Esophagus squamous epithelium (tissue), 5 donors: ENCODE measurements at places on chromosomes 4 and X.

GRCh38 chr4:128427832-128428366 lies 140.3 kb upstream of the PGRMC2 start:
- no peak for DNase-seq

DNA sequence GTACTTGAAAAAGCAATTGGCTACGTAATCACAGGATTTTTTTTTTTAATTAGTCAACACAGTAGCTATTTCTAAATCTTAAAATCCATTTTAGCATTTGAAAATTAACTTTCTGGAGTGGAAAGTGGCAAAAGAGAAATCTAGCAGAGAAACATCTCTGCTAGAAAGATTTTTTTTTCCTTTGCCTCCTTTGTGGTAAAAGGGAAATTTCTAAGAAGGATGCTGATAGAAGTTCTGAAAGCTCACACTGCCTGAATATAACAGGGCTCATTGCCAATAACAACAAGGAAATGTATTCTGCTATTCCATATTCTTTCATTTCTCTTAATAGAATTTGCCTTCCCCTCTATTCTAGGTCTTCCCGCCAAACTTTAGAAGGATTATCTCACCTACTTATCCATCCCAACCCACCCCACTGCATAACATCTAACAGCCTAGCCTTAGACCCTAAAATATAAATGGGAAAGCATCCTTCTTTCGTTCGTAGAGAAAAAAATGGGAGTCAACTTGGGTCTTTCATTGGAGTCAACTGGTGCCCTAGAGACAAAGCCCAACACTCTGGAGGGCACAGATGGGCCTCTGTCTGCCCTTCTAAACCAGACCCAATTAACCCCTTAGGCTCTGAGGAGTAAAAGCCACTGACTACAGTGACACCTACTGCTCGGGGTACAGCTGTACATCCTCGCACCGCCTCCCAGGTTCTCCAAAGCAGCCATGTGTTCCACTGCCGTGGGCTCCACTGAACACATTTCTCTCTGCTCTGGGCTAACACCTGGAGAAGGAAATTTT lies 103.9 kb downstream of the MAML3 start:
- no peak for DNase-seq

DNA sequence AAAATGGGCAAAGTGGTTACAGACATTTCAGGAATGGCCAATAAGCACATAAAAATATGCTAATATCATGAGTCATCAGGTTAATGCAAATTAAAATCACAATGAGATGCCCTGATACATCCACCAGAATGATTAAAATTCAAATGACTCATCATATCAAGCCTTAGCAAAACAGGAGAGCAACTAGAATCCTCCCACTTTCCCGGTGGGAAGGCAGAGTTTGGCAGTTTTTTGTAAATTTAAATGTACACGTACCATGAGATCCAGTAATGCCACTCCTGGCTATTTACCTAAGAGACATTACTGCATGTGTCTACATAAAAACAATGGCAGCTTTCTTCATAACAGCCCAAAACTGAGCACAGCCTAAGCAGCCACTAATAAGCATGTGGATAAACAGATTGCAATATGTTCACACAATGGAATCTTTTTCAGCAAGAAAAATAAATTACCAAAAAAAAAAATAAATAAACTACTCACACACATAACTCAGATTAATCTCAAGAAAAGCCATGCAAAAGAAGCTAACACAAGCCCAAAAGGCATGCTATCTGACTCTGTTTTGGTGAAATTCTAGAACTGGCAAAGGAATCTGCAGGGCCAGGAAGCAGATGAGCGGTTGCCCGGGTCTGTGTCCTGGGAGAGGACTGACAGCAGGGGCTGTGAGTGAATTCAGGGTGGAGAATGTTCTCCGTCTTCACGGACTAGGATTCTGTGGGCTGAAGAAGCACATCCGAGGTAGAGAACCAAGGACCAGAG lies 48.8 kb downstream of the AFAP1 start:
- no peak for DNase-seq

DNA sequence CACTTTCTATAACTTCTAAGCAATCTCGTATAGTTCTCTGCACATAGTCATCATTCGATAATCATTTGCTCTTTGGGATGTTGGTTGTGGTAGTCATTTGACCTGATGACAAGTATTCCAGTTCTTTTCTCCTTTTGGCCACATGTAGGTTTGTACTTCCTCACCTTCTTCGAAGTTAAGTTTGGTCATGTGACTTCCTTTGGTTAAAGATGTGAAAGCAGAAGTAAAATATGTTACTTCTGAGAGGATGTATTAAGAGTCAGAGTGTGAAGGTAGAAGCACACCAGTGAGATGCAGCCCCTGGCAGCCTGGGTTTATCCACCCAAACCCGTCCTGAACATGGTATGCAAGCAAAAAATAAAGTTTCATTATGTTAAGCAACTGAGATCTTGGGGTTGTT lies 48.9 kb upstream of the ZNF518B start:
- no peak for DNase-seq

DNA sequence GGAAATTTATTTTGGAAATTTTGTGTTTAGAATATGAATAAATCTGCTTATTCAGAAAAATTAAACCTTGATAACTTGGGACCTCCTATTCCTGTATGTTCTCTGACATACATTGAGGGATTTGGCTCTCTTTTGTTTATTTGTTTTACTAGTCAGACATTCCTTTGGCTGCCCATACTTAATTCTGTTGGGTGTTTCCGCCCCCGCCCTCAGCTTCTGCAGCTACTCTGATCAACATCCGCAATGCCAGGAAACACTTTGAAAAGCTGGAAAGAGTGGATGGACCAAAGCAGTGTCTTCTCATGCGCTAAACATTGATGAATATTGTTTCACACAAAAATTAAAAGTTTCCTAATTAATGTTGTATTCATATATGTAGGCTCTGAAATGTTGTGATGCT lies 40.5 kb downstream of the RRAGB start:
- DNase-seq = no peak

GRCh38 chr4:3107271-3107670 lies 32.8 kb downstream of the HTT start:
- DNase-seq = no peak

DNA sequence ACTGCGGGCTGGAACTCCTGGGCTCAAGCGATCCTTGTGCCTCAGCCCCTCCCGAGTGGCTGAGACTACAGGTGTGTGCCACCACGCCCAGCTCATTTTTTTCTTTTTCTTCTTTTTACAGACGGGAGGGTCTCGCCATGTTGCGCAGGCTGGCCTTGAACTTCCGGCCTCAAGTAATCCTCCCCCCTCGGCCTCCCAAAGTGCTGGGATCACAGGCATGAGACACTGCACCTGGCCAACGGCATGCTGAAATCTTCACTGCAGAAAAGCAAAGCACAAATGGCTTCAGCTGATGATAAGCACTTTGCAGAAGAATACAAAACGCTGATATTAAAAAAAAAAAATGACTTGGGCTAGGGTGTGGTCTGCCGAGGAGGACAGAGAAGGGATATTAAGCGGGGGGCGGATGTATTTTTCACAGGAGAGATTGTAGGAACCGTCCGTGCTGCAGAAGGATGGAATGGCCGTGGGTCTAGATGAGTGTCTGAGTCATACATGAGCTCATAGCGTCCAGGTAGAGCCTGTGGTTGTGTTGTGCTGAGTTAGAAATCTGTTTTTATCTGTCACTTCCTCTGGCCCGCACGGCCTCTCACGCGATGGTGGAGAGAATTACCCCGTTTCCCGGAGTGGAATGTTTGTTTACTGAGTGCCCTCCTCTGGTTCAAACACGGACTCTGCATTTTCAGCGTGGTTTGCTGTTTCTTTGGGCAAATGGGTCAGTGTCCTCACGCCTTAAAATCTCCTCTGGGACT lies 8.5 kb upstream of the AKAP17A start:
- no peak for DNase-seq

GRCh38 chrX:79156818-79157217 lies 12.3 kb downstream of the GPR174 start:
- no peak for DNase-seq

DNA sequence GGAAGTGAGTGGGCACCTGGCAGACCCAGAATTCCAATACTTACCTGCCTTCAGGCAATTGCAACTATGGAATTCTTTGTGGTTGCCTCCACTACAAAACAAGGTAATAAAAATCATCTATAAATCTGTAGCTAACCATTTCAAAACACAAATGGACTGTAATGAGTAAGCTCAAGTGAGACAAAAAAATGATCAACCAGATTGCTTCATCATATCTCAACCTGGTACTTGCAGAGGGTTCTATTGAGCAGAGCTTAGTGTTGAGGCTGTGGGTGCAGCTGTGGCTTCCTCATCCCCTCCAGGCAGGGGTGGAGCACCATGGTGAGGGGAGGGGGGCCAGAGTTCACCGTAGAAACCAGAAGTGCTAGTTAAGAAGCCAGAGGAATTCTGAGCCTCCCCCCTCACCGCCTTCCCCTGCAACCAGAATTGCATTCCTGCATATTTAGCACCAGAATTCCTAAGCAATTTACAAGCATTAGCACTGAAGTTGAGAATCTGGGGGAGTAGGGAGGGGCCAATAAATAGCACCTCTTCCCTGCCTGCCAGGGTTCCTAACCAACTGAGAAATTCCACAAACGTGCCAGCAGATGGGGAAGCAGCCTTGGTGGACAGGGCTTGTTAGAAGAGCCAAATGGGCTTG lies 11.5 kb downstream of the CTAG1A start:
- no peak for DNase-seq

DNA sequence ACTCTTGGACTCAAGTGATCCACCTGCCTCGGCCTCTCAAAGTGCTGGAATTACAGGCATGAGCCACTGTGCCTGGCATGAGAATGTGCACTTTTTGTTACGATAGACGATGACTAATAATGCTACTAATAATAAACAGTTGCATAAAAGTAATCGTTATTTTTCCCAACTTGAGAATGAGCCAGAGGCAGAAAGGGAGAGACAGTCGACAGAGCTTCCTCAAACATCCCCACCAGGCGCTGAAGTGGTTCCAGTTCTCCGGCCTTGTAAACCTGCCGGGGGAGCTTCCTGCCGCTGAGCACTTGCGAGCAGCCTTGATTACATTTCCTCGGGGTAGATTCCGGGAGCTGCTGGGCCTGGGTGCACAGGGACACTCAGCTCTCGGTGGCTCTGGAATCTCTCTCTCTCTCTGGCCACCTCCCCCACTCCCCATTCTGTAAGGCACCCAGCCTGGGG lies 8.9 kb upstream of the HTRA3 start:
- DNase-seq = no peak

DNA sequence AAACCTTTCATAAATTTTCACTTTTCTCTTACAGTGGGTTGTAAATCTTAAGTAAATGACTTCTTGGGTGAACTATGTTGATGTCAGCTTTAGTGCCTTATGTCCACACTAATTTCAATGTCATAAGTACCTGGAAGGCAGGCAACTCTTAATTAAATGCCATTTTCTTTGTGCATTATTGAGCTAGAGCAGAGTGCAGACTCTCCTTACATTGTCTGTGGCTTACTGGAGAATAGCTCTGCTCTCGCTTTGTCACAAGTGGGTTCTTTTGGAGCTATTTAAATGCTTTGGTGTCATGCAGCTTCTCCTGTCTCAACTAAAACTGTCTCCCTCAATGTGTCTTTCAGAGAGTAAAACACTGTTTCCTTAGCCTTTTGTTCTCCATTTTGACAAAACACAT lies 411.6 kb downstream of the STIM2 start:
- DNase-seq = no peak

DNA sequence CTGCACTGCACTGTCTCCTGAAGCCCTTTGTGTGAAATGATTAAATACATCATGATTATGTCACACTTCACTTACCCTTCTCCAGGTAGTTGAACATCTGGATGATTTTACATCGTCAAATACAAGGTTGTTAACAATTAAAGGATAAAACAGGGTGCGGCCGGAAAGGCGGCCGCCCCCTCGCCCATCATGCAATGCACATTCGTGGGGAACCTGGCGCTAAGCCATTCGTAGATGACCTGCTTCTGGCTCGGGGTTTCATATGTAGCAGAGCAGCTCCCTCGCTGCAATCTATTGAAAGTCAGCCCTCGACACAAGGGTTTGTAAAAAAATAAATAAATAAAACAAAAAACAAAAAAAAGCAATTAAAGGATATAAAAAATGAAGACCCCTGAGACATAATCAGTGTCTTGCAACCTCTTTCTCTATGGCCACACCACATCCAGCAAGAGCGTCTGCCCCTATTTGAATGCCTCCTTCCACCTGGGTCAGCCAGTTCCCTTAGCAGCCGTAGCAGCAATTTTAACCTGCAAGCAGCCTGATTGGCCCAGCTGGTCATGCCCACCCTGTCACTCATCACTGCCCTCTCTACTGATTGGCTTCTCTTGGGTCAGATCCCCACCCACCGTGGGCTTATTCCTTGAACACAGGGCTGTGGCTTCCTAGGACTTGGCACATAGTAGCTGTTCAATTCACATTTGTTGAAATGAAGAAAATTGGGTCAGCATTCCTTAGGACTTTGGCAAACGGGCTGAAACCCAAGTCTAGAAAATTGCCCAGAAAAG lies 147.8 kb upstream of the PSAPL1 start:
- no peak for DNase-seq

- DNase-seq = no peak
Measured at GRCh38 chrX:64205441-64205734, at the start of gene AMER1. Gene AMER1, minus strand, starts transcription at chrX:64205708. Its CDS starts 12,422 bp downstream, at chrX:64193286.

DNA sequence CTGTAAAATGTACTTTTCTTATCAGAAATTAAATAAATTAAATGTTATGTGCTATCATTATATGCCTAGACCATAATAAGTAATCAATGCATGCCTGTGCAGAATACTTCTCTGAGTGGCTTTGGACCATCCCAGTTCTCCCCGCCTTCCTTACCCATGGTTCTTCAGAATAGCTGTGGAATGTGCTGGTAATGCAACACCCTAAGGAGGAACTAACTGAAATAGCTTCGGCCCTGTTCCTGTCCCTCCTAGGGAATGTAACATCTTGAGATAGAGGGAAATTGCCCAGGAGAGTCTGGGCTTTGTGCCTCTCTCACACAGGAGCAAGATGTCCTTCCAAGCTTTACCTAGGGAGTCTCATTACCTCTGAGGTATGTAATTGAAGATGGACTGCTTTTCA lies 693.6 kb upstream of the HS3ST1 start:
- DNase-seq = no peak

GRCh38 chrX:102515975-102516941 lies at the start of gene TMSB15A:
Gene TMSB15A, minus strand, starts transcription at chrX:102516739.
- DNase-seq = no peak

GRCh38 chr4:175961604-175962003 lies 104.0 kb upstream of the WDR17 start:
- DNase-seq = no peak

GRCh38 chrX:27889878-27890277 lies 82.1 kb downstream of the MAGEB10 start:
- DNase-seq = no peak
